ENCODE measurements at places on chromosomes 5 and 9. TPM values are rescaled to one million over a fixed set of nuclear protein-coding genes. Genes with fewer than 3 reads are reported as not detected.

GAS1 gene
- total RNA-seq: 5.2 TPM

TRIO gene
- 186 TPM for total RNA-seq

ADAMTSL2 gene
- total RNA-seq: not detected

CATSPER3 gene
- 0.20 TPM for total RNA-seq

UGT3A1 gene
- not detected for total RNA-seq

CDH12 gene
- total RNA-seq: not detected

DNA sequence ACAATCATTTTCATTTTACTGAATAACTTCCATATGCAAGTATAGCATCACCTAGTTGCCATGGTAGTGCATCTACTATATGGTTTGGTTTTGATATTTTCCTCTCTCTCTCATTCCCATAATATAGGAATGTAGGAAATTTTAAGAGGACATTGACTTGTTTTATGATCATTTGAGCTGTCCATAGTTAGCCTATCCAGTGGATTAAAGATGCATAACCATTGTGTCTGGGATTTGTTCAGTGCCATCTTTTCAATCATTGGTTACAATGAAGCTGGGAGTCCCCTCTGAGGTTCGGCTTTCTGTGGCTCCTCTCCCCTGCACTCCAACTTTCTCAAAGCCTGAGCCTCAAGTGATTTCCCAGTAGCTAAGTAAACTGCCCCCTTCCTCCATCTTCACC lies 458.5 kb downstream of the RAB3C start:
- no peak overlapping the region for H3K4me3 ChIP-seq
- peaks cover 49% of the 10 kb centered on the region for H3K4me1 ChIP-seq
- H3K27ac ChIP-seq: no peak overlapping the region
- H3K36me3 ChIP-seq: no peaks in the 10 kb centered on the region

- no peak for DNase-seq
- no peaks in the 10 kb centered on the region for H3K27me3 ChIP-seq
- peaks cover 6% of the 10 kb centered on the region for H3K36me3 ChIP-seq
Observed at GRCh38 chr5:4720831-4721230, 419.3 kb upstream of the ADAMTS16 start.

- DNase-seq: no peak
- peak overlapping the region; percentile 92 for H3K4me3 ChIP-seq
- H3K4me1 ChIP-seq: peaks cover 86% of the 10 kb centered on the region
- H3K36me3 ChIP-seq: no peaks in the 10 kb centered on the region
Observed at GRCh38 chr5:75053054-75053303, 621 bp upstream of the GCNT4 start.

GRCh38 chr9:123322273-123323195 lies 33.5 kb upstream of the CRB2 start:
- H3K4me1 ChIP-seq: no peaks in the 10 kb centered on the region
- H3K27ac ChIP-seq: no peak overlapping the region
- H3K4me3 ChIP-seq: no peak overlapping the region
- H3K27me3 ChIP-seq: peaks cover 49% of the 10 kb centered on the region
- H3K36me3 ChIP-seq: no peaks in the 10 kb centered on the region

GRCh38 chr5:5605170-5605764 lies 182.8 kb downstream of the ICE1 start:
- H3K4me3 ChIP-seq: no peak overlapping the region
- no peaks in the 10 kb centered on the region for H3K36me3 ChIP-seq
- H3K27me3 ChIP-seq: no peaks in the 10 kb centered on the region
- DNase-seq: no peak
- H3K27ac ChIP-seq: no peak overlapping the region
- no peaks in the 10 kb centered on the region for H3K4me1 ChIP-seq

DNA sequence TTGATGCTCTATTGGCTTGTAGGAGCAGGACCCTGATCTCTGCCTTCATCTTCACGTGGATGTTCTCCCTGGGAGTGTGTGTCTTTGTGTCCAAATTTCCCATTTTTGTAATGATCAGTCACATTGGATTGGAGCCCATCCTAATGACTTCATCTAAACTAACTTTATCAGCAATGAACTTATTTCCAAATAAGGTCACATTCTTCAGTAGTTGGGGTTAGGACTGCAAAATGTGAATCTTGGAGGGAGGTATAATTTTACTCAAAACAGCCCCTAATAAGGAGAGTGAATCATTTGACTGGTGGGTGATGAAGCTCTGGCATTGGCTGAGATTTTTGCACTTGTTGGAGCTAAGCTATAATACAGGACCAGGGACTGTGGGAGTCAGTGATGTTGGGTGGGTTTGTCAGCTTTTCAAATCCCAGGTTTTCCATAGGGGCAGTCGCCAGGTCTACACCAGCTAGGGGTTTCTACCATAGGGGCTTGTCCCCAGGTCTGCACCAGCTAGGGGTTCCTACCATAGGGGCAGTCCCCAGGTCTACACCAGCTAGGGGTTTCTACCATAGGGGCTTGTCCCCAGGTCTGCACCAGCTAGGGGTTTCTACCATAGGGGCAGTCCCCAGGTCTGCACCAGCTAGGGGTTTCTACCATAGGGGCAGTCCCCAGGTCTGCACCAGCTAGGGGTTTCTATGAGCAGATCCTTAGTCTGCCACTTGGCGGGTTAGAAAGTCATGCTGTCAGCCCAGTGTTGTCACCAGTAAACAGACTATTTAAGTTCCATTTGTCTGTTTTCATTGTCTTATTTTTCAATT lies 382.6 kb upstream of the DAP start:
- peaks cover 7% of the 10 kb centered on the region for H3K27me3 ChIP-seq
- DNase-seq: no peak
- H3K4me1 ChIP-seq: no peaks in the 10 kb centered on the region
- H3K36me3 ChIP-seq: no peaks in the 10 kb centered on the region
- no peak overlapping the region for H3K27ac ChIP-seq

DNA sequence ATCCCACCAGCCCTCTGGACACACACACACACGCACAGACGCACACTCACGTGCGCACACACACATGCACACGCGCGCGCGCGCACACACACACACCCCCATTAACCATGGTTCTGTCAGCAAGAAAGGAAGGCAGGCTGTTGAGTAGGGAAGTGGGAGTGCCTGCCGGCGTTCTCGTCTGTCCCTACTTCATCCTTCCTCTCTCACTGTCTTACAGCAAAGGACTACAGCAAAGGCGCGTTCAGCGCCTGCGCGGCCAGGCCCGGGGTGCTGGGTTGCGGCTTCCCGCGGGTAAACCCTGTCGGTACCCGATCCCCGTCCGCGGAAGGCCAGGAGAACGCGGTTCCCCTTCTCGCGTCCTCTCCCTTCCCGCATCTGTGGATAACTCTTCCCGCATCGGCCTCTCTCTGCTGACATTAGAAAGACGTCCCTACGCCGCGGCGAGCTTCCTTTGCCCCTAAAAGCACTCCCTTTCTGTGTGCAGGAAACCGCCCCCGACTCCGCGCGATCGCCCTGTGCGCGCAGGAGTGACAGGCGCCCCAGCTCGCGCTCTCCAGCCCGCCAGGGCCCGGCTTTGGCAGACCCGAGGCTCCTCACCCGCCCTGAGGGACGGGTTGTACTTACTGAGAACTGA lies 219.2 kb downstream of the AGTPBP1 start:
- H3K27me3 ChIP-seq: peaks cover 16% of the 10 kb centered on the region
- H3K4me1 ChIP-seq: peaks cover 8% of the 10 kb centered on the region
- no peaks in the 10 kb centered on the region for H3K36me3 ChIP-seq
- no peak overlapping the region for H3K27ac ChIP-seq
- DNase-seq: no peak

DNA sequence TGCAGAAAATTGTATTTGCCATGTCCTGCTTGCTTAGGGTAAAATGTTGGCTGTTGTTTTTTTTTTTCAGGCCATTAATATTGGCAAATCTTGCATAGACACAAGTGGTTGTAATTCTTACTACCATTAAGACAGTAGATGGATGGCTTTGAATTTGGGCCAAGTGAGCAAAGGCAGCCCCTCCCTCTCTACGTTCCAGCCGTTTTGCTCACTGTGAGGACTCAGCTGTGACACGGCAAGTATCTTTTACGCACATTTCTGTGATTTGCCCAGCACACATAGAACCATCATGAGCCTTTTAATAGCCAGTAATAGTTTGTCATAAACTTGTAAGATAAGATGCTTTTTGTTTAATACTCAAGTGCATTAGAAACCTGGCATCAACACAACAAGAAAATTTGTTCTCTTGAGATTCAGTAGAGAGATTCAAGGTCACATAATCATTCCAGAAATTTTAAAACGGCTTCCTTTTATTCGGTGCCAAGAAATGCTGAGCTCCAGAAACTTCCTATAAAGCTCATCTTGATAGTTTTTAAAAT lies 205.2 kb upstream of the ADCY2 start:
- no peaks in the 10 kb centered on the region for H3K36me3 ChIP-seq
- H3K4me1 ChIP-seq: no peaks in the 10 kb centered on the region
- no peak for DNase-seq

- H3K4me1 ChIP-seq: no peaks in the 10 kb centered on the region
- no peak overlapping the region for H3K27ac ChIP-seq
- DNase-seq: no peak
- H3K27me3 ChIP-seq: peaks cover 6% of the 10 kb centered on the region
- H3K36me3 ChIP-seq: no peaks in the 10 kb centered on the region
- H3K4me3 ChIP-seq: no peak overlapping the region
Observed at GRCh38 chr9:3008091-3008490, 164.2 kb upstream of the PUM3 start.

- H3K4me1 ChIP-seq: peaks cover 14% of the 10 kb centered on the region
- peak overlapping the region; percentile 11 for H3K4me3 ChIP-seq
- no peaks in the 10 kb centered on the region for H3K27me3 ChIP-seq
- H3K36me3 ChIP-seq: no peaks in the 10 kb centered on the region
- peak; percentile 95 for DNase-seq
Observed at GRCh38 chr9:4674783-4675182, 4.6 kb upstream of the CDC37L1 start.

DNA sequence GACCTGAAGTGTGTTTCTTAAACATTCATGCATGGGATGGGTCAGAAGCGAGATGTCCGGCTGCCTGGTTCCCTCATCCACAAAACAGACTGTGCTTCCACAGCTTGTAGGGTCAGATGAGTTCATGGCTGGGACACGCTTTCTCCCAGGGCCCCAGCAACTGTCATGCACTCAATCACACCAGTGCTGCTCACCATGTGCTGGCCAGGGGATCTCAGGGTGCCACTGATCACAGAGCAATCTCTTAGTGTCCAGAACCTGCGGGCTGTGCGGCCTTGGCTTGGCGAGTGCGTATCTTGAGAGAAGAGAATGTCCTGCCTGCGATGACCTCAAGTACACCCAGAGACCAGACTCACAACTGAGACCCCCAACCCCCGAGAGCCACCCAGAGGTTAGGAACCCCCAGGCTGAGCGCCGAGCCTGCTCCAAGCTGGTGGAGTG lies 26.0 kb upstream of the FCN2 start:
- no peak overlapping the region for H3K4me3 ChIP-seq
- H3K27ac ChIP-seq: no peak overlapping the region
- H3K27me3 ChIP-seq: peaks cover 14% of the 10 kb centered on the region
- DNase-seq: no peak

DNA sequence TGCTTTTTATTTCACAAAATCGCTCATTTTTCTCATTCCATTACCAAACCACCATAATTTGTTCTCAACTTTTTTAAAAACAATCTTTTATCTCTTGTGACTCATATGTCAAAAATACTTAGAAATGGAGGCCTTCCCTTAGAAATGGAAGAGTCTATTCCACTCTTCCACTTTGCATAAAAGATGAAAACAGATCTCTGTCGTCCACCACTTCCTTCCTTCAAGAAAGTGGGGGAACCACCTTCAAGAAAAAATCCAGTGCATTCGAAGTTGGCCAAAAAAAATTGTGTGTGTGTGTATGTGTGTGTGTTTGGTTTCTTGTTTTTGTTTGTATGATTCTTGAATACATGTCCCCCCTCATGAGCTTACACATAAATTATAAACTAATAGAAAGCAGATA lies 628.8 kb upstream of the DMAC1 start:
- H3K36me3 ChIP-seq: no peaks in the 10 kb centered on the region
- H3K4me3 ChIP-seq: no peak overlapping the region
- H3K27me3 ChIP-seq: no peaks in the 10 kb centered on the region
- no peak for DNase-seq
- H3K4me1 ChIP-seq: no peaks in the 10 kb centered on the region
